ENCODE measurements at places on chromosomes 7 and 10.

GRCh38 chr10:90352288-90352687, 505.6 kb downstream of the HTR7 start:
- DNase-seq = no peak

DNA sequence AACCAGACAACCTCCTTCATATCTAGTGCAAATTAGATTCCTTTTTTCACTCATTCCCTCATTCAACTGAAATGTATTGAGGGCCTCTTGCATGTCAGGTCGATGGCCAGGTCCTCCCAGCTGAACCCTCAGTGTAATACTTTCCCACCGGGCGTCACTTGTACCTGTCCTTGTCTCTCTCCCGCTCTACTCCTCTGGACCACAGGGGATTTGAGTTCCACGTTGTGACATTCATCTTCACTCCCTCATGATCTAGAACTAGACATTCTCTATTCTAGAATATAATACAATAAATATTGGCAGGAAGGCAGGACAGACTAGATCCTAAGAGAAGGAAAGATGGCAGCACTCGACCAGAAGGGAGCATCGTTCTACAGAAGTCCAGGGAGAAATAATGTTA, 83.9 kb downstream of the WNT2 start:
- DNase-seq = no peak

GRCh38 chr10:6729071-6729774, 149.1 kb upstream of the PRKCQ start:
- no peak for DNase-seq

DNA sequence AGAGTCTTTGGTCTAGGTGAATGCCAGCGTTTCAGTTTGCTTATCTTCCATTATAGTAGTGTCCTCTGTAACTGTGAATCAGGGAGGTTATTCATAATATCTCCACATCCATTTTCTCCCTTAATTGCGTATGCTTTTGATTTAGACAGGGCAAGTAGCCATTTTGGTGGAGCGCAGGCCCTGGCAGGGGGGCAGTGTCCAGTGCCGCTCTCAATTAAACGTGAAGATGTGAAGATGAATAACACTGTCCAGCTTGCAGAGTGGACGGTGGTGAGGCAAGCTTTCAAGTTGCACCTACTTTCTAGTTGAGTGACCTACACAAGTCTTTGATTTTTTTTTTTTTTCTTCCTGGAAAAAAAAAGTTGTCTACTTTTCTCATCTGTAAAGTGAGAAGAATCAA, 4.5 kb downstream of the TSPAN14 start:
- DNase-seq = no peak

DNA sequence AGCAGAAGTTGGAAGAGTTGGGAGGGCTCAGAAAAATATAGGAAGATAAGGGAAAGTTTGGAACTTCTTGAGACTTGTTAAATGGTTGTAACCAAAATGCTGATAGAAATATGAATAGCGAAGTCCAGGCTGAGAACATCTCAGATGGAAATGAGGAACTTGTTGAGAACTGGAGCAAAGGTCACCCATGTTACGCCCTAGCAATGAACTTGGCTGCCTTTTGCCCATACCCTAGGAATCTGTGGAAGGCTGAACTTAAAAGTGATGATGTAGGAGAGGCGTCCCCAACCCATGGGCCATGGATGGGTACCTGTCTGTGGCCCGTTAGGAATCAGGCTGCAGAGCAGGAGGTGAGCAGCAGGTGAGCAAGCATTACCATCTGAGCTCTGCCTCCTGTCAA, 347.8 kb downstream of the ARL4A start:
- no peak for DNase-seq

DNA sequence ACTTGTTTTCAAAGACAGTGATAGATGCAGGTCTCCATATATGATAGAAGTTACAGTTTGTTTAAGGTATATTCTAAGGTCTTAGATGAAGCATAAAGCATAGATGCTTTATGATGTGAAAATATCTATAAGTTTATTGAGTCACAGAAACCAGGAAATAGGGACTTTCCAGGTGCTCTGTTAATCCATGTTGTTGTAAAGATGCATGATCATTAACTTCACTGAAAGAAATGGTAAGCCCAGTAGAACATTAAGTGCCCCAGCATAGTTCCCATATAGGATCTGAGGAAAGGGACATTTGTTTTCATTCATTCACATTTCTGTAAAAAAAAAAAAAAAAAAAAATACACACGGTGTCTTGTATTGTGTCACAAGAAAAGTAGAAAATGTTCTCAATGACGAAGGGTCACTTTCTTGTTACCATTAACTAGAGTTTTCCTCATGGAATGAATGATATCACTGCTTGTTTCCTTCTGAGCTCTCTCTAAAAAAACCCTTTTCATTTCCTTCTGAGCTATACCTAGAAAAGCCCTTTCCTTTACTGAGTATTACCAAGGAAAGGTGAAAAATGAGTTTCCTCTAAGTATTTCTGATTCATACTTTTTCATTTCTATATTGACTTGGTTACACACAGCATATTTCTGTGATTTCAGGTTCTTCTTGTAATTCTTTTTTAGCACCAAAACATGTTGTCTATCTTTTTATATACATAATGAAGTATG, 105.2 kb downstream of the MACC1 start:
- DNase-seq = no peak

GRCh38 chr10:64067009-64067606, 545.9 kb downstream of the REEP3 start:
- DNase-seq = no peak

DNA sequence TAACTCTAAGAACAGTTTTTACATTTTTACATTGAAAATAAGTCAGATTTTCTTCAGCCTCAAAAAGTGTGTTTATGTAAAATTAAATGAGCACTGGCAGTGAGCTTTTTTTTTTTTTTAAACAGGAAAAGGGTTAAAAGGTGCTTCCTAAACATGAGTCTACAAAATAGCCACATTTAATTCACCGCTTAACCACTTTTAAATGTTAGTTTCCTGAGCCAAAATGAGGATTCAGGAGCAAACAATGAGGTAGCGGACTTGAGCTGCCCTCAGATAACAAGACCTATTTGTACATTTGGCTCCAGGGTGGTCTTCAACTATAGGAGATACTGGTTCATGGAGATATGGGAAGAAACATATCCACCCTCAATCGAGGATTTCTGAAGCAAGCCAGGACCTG, 22.8 kb downstream of the AKR1C3 start:
- DNase-seq = no peak

All from left forelimb (tissue), 1 donor.